ENCODE measurements at places on chromosomes 5 and 9. TPM values are rescaled to one million over a fixed set of nuclear protein-coding genes. Genes with fewer than 3 reads are reported as not detected.

Gene FGF10
- 3.0 TPM for total RNA-seq

Gene ANGPTL2
- 56.7 TPM for total RNA-seq

Gene C5orf58
- not detected for total RNA-seq

Gene CFAP157
- total RNA-seq, result 0.06 TPM

Gene TENT4A
- 11.8 TPM for total RNA-seq

Gene MYOZ3
- total RNA-seq, result 0.40 TPM

Gene LCN15
- total RNA-seq, result not detected

Gene DOCK8
- under 0.01 TPM for total RNA-seq

Gene TOPORS
- total RNA-seq, result 35.8 TPM

Gene GCNT1
- 44.9 TPM for total RNA-seq

Gene INSYN2B
- total RNA-seq, result 1.4 TPM

Gene LAMC3
- total RNA-seq, result 0.12 TPM

Gene NMUR2
- total RNA-seq, result not detected

Gene F2RL2
- 1.7 TPM for total RNA-seq

Gene IRX2
- total RNA-seq, result 0.62 TPM

Gene PCDHGB5
- total RNA-seq, result 21.0 TPM

Gene SV2C
- under 0.01 TPM for total RNA-seq

Gene CNTNAP3
- total RNA-seq, result 76.5 TPM

Gene FRRS1L
- not detected for total RNA-seq

Gene UNC13B
- total RNA-seq, result 34.3 TPM

Gene ADCY2
- under 0.01 TPM for total RNA-seq

Gene NR5A1
- not detected for total RNA-seq

Gene TAL2
- 0.26 TPM for total RNA-seq

Gene DOCK2
- total RNA-seq, result 0.13 TPM

Gene NIPAL4
- not detected for total RNA-seq

Gene ECM2
- 8.2 TPM for total RNA-seq

Gene IL5
- total RNA-seq, result not detected

Gene CAVIN4
- total RNA-seq, result 1.2 TPM

Gene PCDHGA7
- total RNA-seq, result 4.8 TPM

Gene ADAMTS12
- 5.3 TPM for total RNA-seq

Gene GADD45G
- 0.53 TPM for total RNA-seq
